ENCODE measurements at places on chromosomes 2 and 18.
A peak's percentile ranks its signal among the peaks of the same experiment; 100 is the strongest.

DNA sequence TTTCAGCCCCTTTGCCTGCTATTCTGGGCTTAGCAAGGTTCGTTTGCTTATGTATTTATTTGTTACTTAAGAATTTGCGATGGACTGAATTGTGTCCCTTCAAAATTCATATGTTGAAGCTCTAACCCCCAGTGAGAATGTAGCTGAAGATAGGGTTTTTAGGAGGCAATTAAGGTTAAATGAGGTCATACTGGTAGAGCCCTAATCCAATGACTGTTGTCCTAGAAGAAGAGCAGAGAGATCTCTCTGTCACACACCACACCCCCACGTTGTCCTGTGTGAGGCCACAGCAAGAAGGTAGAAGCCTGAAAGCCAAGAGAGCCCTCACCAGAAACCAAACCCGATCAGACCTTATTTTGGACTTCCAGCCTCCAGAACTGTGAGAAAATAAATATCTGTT lies 66.7 kb downstream of the KIAA1328 start:
- DNase-seq = no peak

DNA sequence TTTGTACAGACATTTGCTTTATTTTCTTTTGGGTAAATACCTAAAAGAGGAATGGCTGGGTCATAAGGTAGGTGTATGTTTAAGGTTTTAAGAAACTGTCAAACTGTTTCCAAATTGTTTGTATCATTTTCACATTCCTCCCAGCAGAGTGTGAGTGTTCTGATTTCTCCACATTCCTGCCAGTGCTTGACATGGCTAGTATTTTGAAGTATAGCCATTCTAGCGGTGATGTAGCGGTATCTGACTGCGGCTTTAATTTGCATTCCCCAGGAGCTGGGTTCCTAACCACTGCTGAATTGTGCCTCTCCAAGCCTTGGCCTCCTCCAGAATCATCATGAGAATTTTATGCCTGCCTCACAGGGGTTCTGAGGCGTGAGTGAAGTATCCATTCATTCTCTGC lies 61.8 kb upstream of the ARL4C start:
- DNase-seq = no peak

DNA sequence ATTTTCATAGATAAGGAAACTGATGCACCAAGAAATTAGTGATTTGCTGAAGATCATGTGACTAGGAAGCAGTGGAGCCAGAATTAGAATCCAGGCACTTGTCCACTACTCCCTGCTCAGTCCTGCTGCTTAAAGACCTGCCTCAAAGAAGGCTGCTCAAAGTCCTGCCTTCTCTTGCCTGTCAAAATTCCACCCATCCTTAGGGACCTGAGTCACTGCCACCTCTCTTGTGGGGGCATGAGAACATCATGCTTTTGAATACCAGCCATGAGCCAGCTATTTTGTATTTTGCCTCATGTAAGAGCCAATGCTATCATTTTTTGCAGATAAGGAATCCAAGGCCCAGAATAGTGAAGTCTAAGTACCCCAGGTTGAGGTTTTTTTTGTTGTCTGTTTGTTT lies 47.1 kb downstream of the DDX1 start:
- DNase-seq = no peak

- no peak for DNase-seq
Observed at GRCh38 chr2:71950256-71951082, 197.2 kb downstream of the CYP26B1 start.

GRCh38 chr2:74010087-74010541 lies 25.4 kb downstream of the TET3 start:
- no peak for DNase-seq

DNA sequence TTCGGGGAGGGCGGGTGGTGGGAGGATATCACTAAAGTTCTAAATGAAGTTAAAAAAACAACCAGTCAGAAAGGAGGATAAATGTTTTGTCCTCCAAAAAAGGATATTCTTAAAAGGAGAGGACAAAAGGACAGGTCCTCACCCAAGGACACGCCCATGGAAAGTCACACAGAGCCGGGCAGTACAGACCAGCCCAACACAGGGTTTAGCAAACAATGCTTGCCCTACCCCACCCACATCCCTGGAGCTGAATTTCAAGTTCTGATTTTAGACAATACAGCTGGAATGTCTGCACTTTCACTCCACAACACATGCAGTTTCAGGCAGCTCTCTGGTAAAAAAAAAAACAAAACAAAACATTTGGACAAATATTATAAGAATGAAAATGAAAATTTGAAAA lies 67.9 kb downstream of the SLC9A4 start:
- no peak for DNase-seq

GRCh38 chr2:145751155-145751554 lies 1231.2 kb upstream of the ZEB2 start:
- DNase-seq = no peak

DNA sequence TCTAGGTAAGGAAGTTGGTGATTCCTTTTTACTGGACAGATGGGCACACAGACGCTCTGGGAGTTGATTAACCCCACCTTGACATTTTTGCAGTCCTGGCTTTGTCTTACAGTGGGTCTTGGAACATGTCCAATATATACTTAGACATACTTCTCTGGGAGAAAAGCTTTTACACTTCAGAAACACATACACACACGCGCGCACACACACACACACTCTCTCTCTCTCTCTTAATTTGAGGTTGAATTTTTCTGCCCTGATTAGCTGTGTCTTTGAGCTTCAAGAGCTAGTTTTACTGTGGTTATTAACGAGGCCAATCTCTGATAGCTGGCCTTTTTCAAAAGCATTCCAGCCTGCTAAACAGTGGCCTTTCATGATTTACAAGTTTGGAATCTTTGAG lies 215.0 kb downstream of the MYCN start:
- DNase-seq = no peak

- no peak for DNase-seq
Observed at GRCh38 chr18:32480581-32480980, 9.9 kb upstream of the GAREM1 start.

DNA sequence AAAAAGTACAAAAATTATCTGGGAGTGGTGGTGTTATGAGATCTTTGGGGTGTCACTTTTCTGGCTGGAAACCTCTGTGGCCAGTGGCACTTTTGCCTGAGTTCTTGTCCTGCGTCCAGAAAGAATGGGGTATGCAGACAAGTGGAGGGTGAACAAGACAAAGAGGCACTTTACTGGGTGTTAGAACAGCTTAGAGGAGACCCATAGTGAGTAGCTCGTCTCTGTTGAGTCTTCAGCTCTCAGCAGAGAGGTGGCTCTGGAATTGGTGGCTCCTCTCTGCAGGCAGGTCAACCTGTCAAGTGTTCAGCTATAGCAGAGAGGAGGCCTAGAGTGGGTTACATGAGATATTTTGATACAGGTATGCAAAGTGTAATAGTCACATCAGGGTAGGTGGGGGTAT lies 26.1 kb downstream of the CRYGD start:
- DNase-seq = no peak

- no peak for DNase-seq
Observed at GRCh38 chr2:239247401-239248245, 153.2 kb downstream of the HDAC4 start.

DNA sequence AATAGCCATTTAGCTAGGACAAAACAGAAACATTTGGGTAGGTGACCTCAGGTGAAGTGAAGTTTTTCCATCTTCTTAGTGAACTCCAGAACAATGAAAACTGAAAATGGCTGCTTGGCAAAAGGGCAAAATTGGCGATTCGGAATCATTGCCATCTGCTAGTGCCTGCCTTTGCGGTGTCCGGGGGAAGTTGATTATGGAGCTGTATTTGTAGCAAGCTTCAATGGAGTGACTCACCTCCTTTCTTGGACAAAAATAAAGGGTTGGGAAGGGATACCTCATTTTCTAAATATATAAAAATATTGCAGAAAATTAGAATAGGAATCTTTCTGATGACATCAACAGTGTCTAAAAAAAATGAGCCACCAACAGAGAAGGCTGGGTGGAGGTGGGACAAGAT lies 460.5 kb downstream of the TGIF1 start:
- DNase-seq = no peak

DNA sequence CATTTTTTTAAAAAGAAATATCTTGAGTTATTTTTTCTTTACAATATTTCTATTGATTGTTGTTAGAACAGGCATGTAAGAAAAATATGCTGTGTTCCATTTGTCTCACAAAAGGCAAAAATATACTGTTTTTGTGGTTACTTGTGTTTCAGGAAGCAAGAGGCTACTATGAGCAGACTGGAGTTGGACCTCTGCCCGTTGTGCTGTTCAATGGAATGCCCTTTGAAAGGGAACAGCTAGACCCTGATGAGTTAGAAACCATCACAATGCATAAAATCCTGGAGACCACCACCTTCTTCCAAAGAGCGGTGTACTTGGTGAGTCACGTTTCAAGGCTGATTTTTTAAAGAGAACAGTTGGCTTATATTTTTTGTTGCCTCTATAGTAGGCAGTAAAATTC lies 54.7 kb downstream of the UGGT1 start:
- DNase-seq = no peak

- no peak for DNase-seq
Observed at GRCh38 chr2:222076973-222077690, 221.7 kb downstream of the PAX3 start.

GRCh38 chr2:23513245-23513871 lies 128.4 kb downstream of the KLHL29 start:
- DNase-seq = no peak

DNA sequence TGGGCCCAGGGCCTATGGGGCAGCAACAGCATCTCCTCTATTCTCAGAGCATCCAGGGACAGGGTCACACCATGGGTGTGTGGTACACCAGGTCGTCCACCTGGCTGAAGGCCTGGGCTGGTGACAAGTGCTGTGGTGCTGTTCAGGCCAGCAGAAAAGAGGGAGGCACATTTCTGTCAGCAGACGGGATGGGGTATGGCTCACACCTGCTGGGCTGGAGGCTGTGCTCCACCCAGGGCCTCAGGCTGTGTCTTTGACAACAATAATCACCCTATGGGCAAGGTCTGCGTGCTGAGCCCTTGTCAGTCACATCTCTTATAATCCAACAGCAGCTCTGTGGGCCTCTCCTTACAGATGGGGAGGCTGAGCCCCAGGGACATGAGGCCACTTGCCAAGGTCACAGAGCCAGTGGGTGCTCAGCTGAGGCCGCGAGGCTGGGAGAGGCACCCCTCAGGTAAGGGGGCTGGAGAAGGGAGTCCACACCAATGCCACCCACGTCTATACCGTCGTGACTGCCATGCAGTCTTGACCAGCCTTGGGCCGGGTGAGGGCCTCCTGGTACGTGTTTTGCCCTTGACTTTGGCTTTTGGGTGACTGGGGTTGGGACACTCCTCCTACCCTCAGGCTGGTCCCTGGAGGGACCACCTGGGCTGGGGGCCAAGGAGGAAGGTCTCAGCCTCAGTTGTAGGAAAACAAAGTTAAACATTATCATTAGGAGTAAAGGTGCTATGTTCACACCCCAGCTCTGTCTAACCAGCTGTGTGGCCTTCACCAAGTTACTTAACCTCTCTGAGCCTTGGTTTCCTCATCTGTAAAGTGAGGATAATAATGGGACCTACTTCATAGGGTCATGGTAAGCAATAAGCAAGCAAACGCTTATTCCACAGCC lies 5.6 kb upstream of the HS6ST1 start:
- DNase-seq = no peak

DNA sequence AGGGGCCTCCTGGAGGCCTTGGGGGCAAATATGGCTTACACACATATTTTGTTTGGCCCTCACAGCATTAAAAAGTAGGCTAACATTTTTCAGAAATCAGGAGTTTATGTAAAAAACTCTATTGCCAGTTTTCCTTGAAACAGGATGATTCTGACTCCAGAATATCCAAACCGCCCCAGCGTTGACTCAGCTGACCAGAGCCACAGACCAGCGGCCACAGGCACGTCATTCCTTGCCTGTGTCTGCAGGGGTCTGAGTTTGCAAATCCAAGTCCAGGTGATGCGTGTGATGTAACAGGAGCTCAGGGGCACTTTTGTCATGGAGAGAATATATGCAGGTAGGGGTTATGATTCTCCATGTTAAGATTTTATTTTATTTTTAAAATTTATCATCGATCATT lies 79.4 kb upstream of the ALKAL2 start:
- DNase-seq = no peak

GRCh38 chr2:223488814-223489213 lies 113.3 kb downstream of the SCG2 start:
- peak; percentile 1 for DNase-seq

DNA sequence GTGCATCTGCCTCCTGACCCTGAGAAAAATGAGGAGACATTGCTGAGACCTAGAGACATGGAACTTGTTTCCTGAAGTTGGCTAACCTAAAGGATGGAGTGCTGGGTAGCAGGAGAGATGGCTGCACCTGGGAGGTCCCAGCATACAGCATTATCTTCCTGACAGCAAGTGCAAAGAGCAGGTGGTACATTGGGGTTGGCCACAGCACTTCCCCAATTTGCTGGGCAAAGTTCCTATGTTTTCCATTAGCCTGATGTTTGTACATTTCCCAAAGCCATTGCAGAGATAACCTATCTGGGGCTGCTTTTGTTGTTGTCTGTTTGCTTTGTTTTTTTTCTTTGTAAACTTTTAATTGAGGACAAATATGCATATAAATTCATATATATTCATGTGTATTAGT lies 296.7 kb downstream of the HRH4 start:
- no peak for DNase-seq

- no peak for DNase-seq
Observed at GRCh38 chr2:1974397-1974796, 230.1 kb upstream of the PXDN start.

DNA sequence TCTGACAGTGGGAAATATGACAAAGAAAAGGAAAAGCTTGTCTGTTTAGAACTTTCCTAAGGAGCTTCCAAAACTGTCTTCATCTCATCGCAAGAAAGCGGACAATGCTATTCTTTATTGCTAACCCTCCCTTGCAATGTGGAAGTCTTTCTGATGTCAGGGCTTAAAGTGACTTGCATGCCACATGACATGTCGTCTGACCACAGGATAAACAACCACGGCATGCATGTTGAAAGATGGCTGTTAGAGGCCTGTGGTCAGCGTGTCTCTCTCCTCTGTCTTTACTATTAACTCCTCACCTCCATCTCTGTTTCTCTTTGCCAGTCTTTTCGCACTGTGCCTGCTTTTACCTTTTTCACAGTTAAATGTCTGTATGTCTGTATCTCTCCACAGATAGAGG lies 389.8 kb downstream of the LNPK start:
- no peak for DNase-seq

- no peak for DNase-seq
Observed at GRCh38 chr18:60391571-60392226, 19.1 kb upstream of the MC4R start.

GRCh38 chr2:10028988-10029874 lies 14.1 kb upstream of the KLF11 start:
- DNase-seq = no peak

DNA sequence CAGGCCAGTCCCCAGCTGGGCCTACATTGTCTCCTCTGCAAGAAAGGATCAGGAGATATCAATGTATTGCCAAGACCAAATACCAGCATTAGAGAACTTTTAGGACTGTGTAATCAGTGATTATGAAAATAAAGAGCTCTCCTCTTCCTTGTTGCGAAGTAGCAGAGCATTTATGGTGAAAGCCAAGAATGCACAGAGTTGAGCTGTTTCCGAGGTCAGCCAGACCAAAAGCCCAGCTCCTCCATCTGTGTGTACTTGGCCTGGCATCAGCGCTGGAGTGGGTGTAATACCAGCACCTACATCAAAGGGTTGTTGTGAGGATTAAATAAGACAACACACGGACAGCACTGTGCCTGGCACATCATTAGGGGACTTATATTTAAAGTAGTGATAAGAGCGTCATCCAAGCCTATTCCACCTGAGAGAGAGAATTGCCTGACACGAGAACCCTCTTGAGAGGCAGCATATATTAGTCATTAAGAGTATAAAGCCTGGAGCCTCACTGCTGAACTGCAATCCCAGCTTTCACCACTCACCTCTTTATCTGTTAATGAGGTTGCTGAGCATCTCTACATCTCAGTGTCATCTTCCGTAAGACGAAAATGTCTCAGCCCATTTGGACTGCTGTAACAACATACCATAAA lies 7.4 kb upstream of the SLC16A14 start:
- no peak for DNase-seq

GRCh38 chr2:144939590-144939989 lies 419.7 kb upstream of the ZEB2 start:
- DNase-seq = no peak

Data from activated CD4-positive, alpha-beta T cell treated with anti-CD3 and anti-CD28 coated beads, Interleukin-2, Interleukin-4, amounts not matched to agents 100 ng/mL and 50 ng/mL, durations not matched to agents 16 hours and 8 hours (primary cell).